Left hindlimb (tissue), 1 donor: ENCODE measurements at places on chromosomes 3 and 15.

GRCh38 chr3:171358881-171359198 is 101.4 kb downstream of the TNIK start:
- no peak for DNase-seq

- no peak for DNase-seq
These were observed 23.9 kb upstream of the GRIP2 start for GRCh38 chr3:14563946-14564539.

DNA sequence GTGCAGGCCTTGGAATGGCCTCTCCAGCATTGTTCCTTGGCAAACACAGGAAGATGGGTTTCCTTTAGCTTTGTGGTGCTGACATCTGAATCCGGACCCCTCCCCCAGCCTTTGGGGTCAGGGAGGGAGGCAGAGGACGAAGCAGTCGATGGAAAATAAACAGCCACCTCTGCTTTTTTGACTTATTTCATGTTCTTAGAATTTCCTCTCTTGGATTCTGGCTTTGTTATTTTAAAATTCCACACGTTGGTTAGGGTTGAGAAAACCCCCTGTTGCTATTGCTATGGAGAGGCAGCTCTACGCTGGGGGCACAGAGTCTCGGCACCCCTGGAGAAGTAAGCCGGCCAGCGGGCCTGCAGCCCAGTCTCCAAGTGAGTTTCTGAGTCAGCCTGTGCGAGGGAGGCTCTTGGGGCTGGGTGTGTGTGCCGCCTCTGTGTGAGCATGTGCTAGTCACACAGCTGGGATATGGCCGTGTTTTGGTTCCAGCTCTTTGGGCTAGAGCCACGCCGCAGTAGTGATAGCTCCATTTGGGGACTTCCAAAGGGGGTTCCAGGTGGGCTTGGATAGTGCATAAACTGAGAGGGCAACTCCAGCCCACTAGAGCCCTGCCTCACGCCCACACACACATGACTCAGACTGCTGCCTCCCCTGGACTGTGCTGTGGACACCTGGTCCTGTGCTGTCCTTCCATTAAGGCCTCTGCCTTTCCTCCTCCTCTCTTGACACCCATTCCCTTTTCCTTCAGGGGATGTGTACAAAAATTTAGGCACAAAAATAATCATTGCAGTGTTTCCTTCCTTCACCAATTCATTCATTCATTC is 58.8 kb downstream of the AMOTL2 start:
- peak; percentile 86 for DNase-seq

GRCh38 chr3:42490243-42490642 is 12.2 kb upstream of the VIPR1 start:
- no peak for DNase-seq

- peak; percentile 86 for DNase-seq
These were observed 72.9 kb downstream of the TM4SF4 start for GRCh38 chr3:149547413-149547812.

DNA sequence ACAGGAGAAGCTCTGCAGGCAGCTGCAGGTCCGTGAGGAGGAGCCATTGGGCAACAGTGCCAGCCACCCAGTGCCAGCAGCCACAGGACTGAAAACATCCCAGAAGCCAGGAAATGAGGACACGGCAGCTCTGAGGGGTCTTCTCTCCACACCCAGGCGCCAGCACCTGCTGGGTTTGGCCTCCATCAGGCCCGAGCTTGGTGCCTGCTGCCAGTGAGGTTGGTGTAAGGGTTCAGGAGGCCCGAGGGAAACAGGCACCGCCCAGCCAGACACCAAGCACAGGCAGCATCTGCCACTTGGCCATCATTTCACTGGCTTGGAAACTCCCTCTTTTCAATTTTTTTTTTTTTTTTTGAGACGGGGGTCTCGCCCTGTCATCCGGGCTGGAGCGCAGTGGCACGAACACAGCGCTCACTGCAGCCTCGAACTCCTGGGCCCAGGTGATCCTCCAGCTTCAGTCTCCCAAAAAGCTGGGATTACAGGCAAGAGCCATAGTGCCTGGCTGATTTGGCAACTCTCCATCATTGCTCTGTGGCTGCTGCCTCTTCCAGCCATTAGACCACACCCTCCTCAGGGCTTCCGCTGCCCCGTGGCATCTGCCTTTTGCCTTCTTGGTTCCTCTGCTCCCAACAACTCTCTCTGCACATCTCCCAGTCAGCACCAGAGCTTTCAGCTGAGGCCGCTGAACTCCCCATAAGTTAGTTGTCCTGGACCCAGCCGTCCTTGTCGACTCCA is 1.5 kb upstream of the ITIH3 start:
- no peak for DNase-seq

DNA sequence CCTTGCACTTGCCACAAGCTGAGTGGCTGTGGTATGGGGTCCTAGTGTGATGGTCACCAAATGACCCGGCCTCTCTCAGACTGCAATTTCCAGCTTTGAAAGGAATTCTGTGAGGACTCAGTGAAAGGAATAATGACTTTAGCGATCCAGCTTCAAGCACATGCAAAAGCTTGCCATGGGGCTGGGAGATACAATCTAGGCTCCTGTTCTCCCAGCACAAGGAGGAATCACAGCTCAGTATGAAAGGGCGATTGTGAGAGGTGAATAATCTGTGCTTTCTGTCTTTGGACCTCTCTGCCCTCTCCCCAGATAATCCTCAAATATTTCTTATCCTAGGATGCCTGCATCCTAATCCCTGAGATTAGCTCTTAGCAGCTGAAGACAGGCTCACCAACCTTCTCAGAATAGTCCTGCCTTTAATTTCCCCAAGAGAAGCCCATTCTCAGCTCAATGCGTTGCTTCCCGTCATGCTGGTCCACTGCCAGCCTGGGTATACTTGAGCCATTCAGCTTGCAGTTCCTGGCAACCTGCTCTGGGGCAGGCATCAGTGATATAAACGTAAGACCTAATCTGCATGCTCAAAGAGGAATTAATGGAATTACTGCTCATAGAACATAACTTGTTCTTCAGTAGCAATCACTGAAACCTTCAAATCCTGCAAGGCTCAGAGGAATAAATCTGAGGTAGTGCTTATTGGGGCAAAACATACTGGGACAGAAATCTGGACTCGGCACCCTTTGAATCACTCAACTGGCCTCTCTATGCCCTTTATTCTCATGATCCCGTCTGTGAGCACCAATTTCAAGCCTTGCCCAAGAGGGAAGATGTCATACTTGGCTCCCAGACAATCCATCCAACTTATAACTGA is 15.1 kb downstream of the TLNRD1 start:
- DNase-seq = no peak

- peak; percentile 65 for DNase-seq
These were observed 192.0 kb downstream of the ATP10A start for GRCh38 chr15:25671132-25671531.

DNA sequence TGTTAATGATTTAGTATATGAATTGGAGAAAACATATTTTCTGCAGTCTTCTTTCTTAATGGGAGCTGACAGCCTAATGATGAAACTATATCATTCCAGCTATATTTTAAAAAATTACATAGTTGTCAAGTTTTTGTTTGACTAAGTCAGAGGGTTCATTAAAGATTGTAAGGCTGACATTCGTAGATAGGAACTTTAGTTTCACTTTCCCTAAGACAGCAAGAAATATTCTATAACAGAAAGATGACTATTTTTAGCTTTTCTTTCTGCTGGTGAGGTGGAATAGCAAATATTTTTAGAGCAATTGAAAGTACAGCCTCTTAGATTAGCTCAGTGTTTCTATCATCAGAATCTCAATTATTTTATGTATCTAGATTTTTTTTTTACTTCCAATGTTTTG is 60.2 kb downstream of the PIAS1 start:
- no peak for DNase-seq

GRCh38 chr15:70820214-70820613 is 33.7 kb downstream of the LARP6 start:
- DNase-seq = no peak

GRCh38 chr3:159766563-159767185 is 222.0 kb upstream of the IL12A start:
- DNase-seq = no peak

- DNase-seq = no peak
These were observed 271.5 kb downstream of the EFHB start for GRCh38 chr3:19662486-19662885.

GRCh38 chr3:12458901-12459300 is 25.4 kb upstream of the TSEN2 start:
- no peak for DNase-seq

DNA sequence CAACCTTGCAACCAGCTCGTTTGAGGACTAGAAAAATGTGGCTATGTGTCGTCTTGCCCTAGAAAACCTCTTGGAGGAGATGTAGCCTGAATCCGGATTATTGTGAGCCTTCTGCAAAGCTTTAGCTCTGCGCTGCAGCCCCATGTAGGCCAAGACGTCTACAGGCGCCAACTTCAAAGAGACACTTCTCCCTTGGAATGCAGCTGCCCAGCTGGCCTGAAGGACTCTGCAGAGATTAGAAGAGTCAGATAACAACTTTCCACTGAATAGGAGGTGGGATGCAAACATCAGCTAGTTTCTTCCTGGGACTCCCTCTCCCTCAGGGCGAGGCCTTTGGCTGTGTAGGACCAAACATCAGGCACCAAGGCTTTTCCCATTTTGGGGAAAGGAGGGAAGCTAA is 356.5 kb upstream of the IL12A start:
- DNase-seq = no peak

- no peak for DNase-seq
These were observed 71.9 kb upstream of the LPP start for GRCh38 chr3:188082031-188082430.

- no peak for DNase-seq
These were observed 3.9 kb upstream of the TGM4 start for GRCh38 chr3:44870375-44871061.

GRCh38 chr15:41013691-41014414 is 60.6 kb downstream of the CHAC1 start:
- DNase-seq = no peak
